Daoy (cell line): ENCODE measurements at places on chromosomes 7 and 10. TPM values are rescaled to one million over a fixed set of nuclear protein-coding genes. Genes with fewer than 3 reads are reported as not detected.

DNA sequence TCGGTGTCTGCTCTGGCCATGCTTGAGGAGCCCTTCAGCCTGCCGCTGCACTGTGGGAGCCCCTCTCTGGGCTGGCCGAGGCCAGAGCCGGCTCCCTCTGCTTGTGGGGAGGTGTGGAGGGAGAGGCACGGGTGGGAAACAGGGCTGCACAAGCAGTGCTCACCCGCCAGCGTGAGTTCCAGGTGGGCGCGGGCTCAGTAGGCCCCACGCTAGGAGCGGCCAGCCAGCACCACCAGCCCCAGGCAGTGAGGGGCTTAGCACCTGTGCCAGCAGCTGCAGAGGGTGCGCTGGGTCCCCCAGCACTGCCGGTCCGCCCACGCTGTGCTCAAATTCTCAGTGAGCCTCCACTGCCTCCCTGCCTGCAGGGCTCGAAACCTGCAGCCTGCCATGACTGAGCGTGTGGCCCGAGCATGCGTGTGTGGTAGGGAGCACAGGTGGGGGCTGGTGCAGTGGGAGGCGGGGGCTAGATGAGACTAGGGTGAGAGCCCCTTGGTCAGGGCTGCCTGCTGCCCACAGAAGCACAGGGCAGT is 223.0 kb downstream of the ZNF248 start:
- DNase-seq = no peak

GRCh38 chr7:143514487-143514886 is 36.8 kb downstream of the TAS2R41 start:
- no peak for DNase-seq

DNA sequence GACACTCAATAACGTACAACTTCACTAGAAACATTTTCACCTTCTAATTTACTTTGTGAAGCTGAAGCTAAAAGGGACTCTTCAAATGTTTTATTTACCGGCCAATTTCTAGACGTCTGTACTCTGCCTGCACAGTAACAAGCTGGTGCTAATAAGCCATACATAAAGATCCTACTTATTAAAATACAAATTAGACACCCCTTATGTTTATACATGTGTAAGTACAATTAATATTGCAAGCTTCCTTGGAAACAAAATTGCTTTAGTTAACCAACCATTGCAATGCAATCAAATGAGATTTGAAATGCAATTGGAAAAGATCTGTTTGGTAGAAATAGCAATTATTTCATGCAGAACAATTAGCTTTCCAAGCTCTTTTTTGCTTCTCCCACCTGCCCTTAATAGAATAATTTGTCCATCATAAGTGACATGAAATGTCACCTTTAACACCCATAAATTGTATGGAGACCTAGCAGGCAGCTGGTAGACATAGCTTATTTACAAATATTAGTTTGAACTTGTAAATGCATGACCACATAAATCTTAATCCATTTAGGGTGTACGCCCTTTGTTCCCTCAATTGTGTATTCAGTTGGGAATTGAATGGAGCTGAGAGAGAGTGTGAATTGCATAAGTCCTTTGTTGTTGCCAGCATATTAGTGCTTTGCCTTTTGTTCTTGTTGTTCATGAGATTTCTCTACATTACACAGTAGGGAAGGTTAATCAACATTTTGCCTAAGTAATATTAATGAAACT is 277.1 kb downstream of the CACNA2D1 start:
- DNase-seq = no peak

Gene PALD1
- total RNA-seq = 0.92 and 1.9 TPM in 2 replicates

DNA sequence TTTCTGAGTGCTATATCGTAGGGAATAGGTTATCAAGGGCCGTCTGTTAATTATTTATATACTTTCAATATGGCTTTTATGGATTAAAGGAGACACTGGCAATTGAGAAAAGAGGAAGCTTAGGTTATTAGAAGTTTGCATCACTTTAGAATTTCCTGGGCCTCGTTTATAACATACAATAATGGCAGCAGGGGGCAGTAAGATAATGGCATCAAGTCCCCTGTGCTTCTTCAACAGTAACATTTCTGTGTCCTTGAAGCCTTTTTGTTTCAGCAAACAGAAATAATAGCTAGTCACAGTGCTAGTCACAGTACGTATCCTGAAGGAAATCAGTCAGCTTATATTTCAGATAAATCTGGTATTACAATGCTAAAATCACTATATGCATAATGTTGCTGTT is 41.9 kb downstream of the SPAM1 start:
- DNase-seq = no peak

- no peak for DNase-seq
Measured at GRCh38 chr10:131077724-131078123, 233.8 kb downstream of the TCERG1L start.

DNA sequence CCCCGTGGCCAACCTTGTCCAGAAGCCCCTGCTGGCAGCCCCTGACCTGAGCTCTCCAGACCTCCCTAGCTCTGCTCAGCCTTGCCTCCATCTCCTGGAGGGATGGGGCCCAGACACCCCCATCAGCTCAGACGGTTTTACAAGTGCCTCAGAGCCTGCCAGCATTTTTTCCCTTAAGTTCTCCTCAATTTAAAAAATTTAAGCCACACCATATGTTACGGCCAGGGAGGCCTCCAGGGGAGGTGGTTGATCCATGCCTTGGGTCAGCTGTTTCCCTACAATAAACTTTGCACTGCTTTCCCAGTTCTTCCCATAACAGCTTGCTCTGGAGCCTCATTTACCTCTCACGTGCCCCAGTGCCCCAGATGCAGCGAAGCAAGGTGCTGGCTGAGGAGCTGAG is 143.5 kb downstream of the RGS10 start:
- DNase-seq = no peak

Gene OR2A5
- total RNA-seq = not detected in 2 replicates

DNA sequence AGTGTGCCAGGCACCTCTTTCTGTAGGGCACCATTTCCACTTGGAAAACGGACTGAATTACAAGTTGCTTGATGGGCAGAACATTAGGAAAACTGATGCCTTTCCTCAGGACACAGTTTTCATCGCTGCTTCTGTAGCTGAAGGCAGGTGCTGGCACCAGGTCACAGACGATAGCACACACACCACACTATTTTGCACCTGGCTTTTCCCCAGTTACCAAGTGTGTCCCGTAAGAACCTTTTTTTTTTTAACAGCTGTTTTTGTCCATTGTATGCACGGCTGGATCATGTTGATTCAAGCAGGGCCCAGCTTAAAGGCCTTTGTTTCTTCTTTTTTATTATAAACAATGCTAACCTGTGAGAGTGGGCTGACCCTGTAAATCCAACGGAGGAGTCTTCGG is 1.3 kb upstream of the GET4 start:
- DNase-seq = no peak

Gene DGKI
- total RNA-seq = 26.1 and 29.9 TPM in 2 replicates

GRCh38 chr7:36982766-36983165 is 258.5 kb upstream of the AOAH start:
- DNase-seq = no peak

DNA sequence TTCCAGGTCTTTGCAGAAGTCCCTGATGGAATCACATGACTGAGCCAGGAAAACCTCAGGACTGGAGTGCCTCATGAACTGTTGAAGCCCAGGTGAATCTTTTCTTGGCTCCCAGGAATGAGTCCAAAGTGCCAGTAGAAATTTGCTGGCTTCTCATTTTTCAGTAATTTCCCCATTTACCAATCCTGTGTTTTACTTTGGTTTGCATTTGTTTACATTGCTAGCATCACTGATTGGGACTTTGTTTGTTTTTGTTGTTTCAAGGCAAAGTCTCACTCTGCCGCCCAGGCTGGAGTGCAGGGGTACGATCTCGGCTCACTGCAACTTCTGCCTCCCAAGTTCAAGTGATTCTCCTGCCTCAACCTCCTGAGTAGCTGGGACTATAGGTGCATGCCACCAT is 1.6 kb upstream of the ZNF12 start:
- DNase-seq = no peak

DNA sequence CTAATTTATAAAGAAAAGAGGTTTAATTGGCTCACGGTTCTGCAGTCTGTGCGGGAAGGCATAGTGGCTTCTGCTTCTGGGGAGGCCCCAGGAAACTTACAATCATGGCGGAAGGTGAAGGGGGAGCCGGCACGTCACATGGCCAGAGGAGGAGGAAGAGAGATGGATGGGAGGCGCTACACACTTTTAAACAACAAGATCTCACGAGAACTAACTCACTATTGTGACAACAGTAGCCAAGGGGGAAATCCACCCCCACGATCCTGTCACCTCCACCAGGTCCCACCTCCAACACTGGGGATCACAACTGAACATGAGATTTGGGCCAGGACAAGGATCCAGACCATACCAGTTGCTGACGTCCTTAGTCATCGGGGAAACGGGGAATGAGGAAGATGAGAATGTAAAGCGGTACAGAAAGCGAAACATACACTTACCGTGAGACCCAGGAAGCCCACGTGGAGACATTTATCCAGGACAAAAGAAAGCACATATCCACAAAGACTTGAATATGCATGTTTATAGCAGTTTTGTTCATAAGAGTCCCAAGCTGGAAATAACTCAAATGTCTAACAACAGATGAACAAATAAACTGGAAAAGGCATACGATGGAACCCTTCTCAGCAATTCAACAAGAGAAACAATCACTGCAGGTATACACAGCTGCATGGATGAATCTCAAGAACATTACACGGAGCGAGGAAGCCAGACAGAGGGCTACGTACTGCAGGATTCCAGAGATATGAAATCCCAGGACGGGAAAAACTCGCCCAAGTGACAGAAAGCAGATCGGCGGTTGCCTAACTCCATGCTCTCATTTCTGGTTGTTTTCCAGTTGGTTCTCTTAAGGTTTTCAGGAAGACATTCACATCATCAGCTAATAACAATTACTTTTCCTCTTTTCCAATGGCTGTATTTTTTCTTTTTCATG is 26.2 kb upstream of the INPP5A start:
- DNase-seq = no peak

GRCh38 chr10:114607358-114607998 is 50.6 kb downstream of the ABLIM1 start:
- DNase-seq = no peak

DNA sequence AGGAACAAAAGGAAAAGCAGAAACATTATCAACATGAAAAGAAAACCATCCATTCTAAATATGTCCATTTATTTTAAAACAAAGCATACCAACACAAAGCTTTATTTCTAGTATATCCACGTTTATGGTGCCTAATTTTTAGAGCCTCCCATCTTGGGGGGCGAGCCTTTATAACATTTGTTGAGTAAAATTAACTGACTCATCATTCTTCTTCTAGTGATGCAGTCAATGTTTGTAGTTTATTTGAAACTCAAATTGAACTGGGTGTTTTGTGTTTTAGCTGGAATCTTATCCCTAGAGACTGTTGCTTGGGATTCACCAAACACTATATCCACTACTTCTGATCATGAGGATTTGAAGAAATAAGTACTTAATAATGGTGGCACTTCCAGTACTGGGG is 366.4 kb upstream of the NPVF start:
- DNase-seq = no peak

Gene AIMP2
- 124 and 145 TPM in 2 replicates for total RNA-seq

Gene ZFYVE27
- 12.3 and 15.1 TPM in 2 replicates for total RNA-seq

GRCh38 chr10:100739517-100740368 is 5.6 kb upstream of the PAX2 start:
- no peak for DNase-seq

DNA sequence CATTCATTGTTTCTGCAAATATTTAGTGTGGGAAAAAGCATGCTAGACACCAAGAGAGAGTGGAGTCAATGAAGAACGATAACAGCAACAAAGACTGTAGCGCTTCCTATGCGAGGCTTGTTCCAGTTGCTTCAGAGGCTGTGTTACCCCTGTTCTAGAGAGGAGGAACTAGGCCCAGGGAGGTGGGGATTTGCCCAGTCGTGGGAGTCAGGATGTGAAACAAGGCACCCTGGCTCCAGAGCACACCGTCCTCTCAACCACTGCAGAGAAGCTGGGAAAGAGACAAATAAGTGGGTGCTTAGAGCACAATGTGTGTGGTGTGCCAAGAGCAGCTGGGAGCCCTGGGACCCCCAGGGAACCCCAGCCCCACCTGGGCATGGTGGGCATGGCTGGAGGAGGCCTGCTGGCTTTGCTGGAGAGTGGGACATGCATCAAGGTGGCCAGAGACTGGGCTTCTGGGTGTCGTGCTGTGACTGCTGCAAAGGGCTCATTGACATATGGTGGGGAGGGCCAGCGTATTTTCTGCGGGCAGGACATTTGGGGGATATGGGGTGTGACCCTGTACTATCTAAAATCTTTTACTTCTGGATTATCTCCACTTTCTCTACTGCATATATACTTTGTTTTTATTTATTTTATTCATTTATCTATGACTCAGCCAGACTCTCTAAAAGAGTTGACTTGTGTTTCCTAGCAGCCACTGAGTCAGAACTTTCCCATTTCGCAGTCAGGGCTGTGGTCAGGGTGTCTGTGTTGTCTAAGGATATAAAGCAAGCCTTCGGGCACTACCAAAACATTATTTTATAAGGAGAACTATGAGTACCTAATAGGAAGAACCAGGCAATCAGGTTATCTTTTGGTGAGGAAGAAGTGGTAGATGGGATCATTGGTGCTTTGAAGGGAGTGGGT is 95.4 kb downstream of the TCF7L2 start:
- peak; percentile 84 for DNase-seq

- no peak for DNase-seq
Measured at GRCh38 chr10:60896810-60897209, 47.2 kb downstream of the RHOBTB1 start.

DNA sequence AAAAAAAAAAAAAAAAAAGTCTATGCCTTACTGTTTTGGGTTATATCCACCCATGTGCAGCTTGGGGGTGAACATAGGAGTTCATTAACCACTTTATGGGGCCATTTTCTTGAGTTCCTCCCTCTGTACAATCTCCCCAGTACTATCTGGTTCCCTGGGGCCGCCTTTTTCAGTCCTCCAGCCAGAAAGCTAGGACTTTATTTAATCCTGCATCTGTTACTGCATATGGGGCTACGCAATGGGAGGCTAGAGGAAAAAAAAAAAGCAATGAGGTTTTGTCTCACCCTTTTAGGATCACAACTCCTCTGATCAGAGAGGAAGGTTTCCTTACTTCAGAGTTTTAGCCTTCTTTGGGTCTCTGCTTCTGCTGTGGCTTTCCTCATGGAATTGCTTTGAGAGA is 51.0 kb downstream of the BTRC start:
- DNase-seq = no peak

GRCh38 chr10:31697271-31698180 is 231.1 kb downstream of the ARHGAP12 start:
- peak; percentile 58 for DNase-seq

Gene ADCYAP1R1
- total RNA-seq = 0.17 and 0.24 TPM in 2 replicates

Gene EBF3
- 1.1 and 3.4 TPM in 2 replicates for total RNA-seq

Gene KMT2C
- total RNA-seq = 10.4 and 22.3 TPM in 2 replicates

Gene FBXO24
- total RNA-seq = 0.17 TPM in 1 of 2 replicates, not detected in the other
